Stimulated activated CD4-positive, alpha-beta T cell treated with anti-CD3 and anti-CD28 coated beads, Interleukin-1b, Interleukin-23, amount 100 ng/mL, for 24 hours (primary cell): ENCODE measurements at places on chromosomes 13 and 19.
A peak's percentile ranks its signal among the peaks of the same experiment; 100 is the strongest.

DNA sequence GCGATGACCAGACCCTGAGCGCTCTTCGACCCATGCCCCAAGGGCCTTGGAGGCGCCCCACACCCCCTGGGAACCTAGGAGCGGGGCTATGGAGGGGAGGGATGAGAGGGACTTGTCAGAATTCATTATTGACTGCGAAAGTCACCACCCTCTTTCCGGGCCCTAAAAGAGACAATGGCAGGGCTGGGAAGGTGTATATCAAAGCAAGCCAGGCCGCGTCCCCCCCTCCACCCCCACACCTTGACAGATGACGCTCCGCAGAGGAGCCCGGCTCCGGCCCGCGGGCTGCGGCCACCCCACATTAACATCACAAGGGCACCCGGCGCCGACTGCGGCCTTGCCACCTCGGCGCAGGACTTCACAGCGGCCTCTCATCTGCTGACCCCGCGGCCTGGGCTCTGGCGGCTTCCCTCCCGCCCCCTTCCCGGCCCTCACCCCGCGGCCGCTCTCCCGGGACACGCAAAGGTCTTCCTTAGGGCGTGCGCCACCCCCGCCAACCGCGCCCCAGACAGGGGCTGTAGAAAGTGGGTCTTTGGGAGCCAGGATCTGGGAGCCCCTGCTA lies 2.4 kb downstream of the CDX2 start:
- no peak for DNase-seq

GRCh38 chr19:43078311-43078710 lies 4.2 kb downstream of the PSG2 start:
- DNase-seq, result no peak

DNA sequence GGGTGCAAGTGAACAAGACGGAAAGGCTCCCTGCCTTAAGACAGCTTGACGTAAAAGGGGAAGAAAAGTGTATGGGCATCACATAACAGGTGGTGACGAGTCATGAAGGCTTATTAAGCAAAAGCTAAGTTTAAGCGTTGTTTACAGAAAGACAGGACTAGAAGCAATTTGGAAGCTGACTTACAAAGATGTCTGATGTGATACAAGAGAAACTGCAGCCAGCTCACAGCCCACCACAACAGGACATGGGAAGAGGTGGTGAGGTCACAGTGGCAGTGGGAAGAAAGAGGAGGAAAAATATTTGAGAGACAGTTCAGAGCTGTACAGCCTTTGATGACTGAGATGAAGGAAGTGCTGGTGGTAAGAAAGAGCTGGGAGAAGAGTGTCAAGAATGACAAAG lies 181.6 kb downstream of the KLF12 start:
- DNase-seq, result no peak

DNA sequence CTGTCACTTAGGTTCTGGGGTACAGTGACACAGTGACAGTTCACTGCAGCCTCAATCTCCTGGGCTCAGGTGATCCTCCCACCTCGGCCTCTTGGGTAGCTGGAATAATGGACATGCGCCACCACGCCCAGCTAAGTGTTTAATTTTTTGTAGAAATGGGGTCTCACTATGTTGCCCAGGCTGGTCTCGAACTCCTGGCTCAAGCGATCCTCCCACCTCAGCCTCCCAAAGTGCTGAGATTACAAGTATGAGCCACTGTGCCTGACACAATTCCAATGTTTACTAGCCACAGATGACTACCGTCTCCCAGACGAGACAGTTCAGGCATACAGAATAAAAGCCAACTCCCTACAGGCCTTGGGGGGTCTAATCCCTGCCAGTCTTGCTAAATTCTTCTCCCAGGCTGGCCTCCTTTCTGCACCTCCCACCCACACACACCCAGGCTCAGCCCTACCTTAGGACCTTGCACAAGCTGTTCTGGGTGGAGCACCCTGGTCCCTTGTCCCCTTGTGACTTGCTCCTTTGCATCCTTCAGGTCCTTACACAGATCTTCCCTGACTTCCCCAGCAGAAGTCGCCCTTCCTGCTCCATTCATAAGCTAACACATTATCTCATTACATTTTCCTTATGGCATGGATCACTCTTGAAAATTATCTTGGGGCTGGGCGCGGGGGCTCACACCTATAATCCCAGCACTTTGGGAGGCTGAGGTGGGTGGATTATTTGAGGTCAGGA lies 106.4 kb downstream of the INSR start:
- DNase-seq, result no peak

DNA sequence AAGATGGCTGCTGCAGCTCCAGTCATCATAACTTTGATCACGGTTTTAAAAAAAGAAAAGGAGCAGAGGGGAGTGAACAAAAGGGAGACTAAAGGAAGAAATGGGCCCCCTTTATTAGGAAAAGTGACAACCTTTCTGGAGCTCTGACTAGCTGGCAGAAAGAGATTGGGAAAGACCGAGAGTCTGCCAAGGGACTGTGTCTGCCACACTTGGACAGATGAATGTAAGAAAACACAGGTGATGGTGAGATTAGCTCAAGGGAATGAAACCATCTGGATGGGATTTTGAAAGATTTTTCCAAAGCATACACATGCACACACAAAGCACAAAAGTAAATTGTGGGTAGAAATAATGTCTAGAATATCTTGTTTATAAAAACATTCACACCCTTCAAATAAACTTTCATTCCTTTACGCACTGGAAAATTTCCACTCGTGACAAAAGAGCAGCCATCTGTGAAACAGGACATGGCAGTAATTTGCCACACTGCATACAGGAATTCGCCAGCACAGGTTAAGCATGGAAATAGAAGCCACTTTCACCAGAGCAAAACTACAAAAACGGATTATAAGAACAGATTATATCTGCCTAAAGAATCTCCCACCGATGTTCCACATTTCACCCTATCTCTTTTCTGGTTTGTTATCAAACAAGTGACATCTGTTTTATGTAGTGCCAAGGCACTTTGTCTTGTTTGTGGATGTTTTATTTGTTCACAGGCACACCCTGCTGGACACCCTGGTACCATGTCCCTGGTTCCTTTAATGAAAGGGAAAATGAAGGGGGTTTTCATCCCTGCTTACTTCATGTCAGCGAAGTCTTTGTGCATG lies 819.5 kb downstream of the DIAPH3 start:
- DNase-seq, result no peak

- DNase-seq, result no peak
These were observed 8.9 kb downstream of the ISYNA1 start for GRCh38 chr19:18428787-18429674.

DNA sequence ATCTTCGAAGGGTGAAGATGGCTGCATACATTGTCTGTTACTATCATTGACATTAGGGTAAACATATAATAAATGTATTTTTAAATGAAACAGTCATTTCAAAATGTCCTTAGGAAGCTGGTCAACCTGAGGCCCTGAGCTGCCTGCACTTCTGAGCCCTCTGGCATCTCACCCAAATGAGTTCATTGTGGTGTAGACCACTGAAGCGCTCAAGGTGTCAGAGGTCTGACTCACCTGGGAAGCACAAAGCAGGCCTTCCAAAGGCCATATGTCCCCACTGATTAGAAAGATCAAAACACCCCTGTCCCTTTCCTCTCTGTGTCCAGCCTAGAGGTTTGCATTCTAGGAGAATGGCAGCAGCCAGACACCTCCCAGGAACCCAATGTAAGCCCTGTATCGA lies 59.6 kb downstream of the COL4A2 start:
- DNase-seq, result no peak

DNA sequence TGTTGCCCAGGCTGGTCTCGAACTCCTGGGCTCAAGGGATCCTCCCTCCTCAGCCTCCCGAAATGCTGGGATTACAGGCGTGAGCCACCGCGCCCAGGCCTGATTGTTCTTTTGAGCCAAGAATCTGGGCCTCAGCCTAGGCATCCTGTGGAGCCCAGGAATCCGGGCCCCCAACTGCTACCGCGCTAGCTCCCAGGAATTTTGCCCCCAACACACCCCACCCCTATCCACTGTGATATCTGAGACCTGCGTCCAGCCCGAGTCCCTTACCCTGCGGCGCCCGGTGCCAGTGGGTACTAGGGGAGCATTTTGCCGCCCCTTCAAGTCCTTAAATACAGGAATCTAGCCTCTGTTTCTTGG lies 838 bp upstream of the MYADM start:
- no peak for DNase-seq

DNA sequence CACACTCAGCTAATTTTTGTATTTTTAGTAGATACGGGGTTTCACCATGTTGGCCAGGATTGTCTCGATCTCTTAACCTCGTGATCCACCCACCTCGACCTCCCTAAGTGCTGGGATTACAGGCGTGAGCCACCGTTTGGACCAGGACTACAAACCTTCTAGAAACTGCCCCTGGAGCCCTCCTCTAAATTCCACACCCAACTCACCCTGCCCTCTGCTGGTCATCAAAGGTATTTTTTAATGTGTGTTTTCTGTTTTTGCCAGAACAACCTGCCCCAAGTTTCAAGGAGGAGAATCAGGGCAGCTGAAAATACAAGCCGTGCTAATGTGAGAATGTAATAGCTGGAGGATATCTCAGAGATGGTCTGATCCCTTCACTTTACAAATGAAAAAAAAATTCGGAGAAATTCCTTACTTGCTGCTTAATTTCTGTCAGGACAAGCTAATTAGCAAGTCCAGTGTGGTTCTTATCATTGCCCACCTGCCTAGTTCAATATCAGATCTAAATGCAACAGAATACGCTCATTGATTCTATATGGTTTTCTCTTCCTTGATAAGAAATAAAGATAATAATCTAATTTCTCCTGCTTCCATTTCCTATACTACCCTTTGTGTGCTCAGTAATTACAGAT lies 4.1 kb downstream of the ATP8A2 start:
- DNase-seq, result peak; percentile 1

DNA sequence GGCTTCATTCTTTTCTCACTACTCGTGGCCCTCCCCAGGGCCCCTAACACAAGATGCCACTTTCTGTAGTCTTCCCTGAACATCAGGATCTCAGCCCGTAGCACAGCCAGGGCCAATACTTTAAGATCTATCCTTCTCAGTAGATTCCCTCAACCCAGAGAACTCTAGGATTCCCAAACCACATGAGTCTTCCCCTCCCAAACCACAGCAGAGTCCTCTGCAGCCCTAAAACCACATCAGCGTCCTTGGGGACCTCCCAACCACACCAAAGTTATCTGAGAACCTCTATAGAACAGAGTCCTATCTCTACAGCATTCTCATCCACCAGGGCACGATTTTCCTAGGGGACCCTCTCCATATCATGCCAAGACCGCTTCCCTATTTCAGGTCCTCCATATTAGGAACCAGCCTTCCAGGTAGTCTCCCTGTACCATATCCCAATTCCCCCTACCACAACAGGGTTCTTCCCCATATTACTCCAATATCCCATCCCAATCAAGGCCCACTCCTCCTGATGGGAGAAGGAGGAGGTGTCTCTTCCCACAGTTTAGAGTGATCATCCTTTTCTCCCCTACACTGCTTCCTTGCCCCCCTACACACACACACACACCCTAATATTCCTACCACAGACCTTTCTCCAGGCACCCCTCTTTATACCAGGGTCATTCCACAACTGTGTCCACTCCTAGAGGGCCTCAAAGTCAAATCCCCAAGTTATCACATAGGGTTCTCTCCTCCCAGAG lies 1.4 kb downstream of the DYRK1B start:
- DNase-seq, result no peak

DNA sequence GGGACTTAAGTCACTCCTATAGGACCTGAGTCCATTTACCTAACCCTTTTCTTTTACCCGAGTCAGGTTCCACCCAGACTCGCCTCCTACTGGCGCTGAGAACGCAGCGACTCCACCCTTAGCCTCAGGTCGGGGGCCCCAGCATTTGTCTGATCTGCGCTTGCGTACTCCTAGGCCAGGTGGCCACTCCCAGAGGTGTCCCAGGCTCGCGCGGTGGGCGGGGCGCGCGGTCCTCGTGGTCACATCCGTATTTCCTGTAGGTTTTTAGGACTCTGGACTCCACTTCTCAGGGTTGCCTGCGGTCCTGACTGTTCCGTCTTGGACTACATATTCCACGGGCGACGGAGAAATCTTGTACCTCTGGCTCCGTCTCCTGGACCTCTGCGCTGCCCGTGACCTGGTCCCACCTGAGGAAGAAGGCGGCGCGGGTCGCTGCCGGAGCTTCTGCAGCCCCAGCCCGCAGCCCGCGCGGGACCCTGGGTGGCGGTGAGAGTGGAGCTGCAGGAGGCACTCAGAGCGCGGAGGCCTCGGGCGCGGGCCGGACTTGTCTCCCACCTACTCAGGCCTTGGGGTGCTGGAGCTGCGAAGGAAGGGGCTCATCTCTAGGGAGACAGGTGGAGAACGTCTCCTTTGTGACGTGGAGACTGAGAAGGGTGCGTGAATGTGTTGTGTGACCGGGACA lies 11.0 kb upstream of the ZNF573 start:
- no peak for DNase-seq

DNA sequence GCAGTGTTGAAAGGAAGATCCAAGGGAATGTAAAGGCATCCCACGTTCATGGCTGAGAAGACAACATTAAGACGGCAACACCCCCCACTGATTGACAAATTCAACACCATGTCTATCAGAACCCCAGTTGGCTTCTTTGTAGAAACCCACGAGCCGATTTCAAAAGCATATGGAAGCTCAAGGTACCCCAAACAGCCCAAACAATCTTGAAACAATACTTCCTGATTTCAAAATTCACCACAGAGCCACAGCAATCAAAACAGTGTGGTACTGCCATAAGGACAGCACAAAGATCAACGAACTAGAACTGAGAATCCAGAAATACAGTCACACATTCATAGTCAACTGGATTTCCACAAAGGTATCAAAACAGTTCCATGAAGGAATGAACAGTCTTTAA lies 6.2 kb downstream of the MIER2 start:
- DNase-seq, result no peak

DNA sequence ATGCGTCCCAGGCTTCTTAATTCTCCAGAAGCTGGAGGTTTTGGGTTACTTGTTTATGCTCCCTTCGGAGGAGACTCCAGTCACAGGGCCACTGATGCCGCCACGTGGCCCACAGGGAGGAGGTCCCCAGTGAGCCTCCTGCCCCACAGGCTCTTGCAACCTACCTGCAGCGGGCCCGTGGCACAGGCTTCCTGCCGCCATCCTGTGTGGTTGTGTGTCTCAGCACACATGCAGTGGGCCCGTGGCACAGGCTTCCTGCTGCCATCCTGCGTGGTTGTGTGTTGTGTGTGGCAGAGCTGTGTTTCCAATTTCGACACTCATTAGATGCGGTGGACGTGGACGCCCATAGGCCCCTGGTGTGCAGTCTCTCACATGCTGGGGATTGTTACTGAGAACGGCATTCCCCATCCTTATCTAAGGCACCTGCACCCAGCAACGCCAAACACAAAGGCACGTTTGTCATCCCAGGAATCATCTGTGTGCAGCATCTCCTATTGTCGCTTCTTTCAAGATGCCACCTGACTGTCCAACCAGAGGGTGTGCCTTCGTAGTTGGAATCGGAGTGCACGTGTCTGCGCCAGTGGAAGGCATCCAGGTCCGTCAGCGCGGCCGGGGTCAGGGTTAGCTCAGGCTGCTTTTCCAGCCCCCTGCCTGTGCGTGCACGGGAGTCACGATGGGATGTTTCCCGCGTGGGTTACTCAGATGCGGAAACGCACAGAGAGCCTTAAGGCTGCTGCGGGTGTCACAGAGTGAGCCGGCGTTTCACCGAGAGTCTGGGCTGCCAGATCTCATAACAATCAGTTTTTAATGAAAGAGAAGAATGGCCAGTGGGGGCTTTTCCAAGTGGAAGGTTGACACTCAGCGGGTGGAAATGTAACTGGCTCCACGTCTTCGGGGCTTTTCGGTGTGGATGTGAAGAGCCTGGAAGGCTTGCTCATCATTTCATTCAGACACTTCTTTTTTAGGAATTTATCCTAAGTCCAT lies 119.8 kb downstream of the ATP11A start:
- no peak for DNase-seq

- DNase-seq, result peak; percentile 76
These were observed 112.2 kb downstream of the TEX26 start for GRCh38 chr13:31044364-31045285.
